ENCODE measurements at places on chromosomes 2 and 18.

DNA sequence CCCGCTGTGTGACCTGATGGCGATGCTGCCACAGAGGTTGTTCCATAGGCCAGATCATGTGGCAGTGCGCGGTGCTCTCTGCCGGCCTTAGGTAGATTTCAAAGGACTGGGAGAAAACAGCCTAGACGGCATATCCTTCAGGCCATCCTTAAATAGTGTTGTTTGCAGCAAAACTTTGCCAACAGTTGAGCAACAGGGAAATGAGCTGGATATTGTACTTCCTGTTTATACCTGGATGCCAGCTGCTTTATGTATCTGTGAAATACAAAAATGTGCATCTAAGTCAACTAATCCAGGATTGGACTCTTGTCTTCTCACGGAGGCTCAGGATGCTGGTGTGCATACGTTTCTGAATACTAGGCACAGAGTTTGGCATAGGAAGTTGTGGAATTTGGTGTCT is 107.1 kb downstream of the EML6 start:
- no peak for DNase-seq

DNA sequence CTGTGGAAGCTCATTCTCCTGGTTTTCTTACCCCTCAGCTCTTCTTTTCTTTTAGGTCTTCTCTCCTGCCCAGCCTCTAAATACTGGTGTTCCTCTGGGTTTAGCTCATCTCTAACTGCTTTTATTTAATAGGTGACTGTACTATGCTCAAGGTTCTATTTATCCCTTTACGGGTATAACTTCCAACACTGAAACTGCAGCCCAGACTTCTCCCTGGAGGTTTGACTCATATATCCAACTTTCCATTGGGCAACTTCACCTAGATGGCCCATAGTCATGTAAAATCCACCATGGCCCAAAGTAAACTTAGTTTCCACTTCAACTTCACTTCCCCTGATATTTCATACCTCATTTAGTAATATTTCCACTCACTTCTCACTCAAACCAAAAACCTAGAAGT is 273.1 kb downstream of the PLCL1 start:
- no peak for DNase-seq

- peak; percentile 52 for DNase-seq
Measured at GRCh38 chr18:3262234-3263131, 550 bp downstream of the MYL12B start.

- DNase-seq: no peak
Measured at GRCh38 chr2:67453310-67453709, 56.2 kb downstream of the ETAA1 start.

DNA sequence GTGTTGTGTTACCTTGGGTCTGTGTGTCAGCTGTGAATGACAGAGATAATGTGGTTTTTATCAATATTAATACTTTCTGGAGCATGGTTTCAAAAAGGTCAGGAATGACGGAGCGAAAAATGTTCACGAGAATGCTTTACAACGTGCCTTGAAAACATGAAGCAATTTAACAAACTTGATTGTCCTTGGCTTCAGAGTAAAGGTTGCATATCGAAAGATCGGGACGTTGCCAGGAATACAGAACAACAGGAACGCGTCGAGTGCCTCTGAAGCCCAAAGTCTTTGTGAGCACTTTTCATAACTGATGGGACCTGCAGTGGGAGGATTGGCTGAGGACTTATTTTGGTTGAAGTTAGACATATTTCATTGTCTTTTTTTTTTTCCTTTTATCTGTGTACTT is 206.1 kb downstream of the ZNF407 start:
- no peak for DNase-seq

DNA sequence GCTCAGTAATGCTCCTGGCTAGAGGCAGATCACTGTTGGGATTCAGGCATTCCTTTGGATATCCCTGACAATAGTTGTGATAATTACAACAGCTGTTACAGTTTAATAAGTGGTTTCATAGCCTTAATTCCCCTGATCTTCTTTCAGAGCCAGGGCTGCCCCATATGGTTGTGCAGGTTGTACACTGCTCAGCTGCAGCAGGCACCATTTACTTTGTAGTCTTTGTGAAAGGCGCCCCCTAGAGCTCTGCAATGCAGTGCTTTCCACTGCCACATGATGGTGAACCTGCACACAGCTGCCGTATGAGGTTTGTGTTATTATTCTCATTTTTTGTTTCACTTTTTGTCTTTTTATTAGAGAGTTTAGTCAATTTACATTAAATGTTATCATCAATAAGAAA is 239.1 kb downstream of the KCNS3 start:
- no peak for DNase-seq

- no peak for DNase-seq
Measured at GRCh38 chr2:1617425-1618021, 126.8 kb downstream of the PXDN start.

GRCh38 chr2:44940049-44940494 is 1.4 kb upstream of the SIX3 start:
- DNase-seq: no peak

DNA sequence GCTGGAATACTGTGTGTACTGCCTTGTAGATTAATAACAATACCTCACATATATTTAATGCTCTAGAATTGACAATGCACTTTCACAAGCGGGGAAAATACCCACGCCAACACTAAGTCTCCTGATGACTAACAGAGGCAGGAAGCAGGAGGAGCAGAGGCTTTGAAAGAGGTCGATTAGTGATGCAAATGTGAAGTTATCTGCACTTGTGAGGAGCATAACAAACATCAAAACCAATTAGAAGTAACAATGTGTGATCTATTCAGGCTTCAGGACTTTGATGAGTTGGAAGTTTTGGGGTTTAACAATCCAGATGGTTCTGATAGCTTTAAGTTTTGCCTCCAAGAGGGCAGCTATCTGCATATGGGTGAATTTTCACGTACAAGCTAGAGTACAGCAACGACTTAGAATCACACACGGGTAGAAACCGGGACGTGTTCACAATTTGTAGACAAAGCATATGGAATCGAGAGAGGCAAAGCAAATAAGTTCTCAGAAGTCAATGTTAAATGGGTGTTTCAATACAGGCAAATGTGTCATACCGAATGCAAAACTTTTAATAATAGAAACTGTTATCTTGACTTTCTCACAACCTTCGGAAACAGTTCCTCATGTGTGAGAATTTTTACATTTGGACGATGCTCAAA is 114.5 kb downstream of the METTL8 start:
- no peak for DNase-seq

All from CD8-positive, alpha-beta memory T cell (primary cell).